Kidney capillary endothelial cell (primary cell): ENCODE measurements at places on chromosomes 3 and 15.

- DNase-seq = no peak
Measured at GRCh38 chr15:56356616-56357015, 8.6 kb upstream of the TEX9 start.

DNA sequence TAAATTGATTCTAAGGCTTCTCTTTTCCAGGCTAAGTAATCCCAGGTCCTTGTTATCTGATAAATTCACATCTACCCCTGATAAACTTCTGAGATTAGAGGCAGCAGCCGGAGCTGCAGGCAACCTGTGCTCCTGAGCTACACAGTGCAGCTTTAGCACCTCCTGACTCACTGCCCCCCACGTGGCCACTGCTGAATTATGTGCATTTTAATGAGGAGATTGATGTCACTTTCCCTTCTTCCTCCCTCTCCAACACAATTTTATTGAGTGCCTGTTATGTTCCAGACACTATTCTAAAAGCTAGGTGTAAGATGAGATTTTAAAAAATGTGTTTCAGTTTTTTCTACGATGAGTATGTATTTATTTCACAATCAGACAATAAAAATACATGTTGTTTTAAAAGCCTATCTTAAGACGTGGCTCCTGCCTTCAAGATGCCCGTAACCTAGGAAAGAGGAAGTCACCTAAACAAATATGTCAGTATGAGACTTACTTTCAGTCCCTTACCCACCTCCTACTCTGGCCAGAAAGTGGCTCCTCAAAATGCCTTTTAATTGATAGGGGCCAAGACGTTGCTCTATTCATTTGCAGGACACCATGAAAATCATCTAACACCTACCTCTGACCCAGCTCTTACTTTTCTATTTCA is 161.5 kb upstream of the PFN2 start:
- DNase-seq = no peak

DNA sequence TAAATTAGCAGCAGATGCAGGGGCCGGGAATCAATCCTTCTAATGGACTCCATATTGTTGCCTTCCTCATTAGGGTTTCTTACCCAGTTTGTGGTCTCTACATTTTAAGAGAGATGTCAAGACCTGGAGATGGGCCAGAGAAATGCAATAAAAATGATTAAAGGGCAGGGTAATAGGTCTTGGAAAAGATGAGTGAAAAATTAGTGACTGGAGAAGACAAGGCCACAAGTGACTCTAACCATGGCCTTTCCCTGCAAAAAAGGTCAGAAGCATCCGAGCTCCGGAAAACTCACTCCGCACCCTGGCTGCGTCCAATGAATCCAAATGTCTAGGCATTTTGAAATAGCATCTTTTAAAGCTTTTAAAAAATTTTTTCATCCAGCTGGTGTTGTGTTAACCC is 152.8 kb downstream of the ARRDC4 start:
- no peak for DNase-seq

DNA sequence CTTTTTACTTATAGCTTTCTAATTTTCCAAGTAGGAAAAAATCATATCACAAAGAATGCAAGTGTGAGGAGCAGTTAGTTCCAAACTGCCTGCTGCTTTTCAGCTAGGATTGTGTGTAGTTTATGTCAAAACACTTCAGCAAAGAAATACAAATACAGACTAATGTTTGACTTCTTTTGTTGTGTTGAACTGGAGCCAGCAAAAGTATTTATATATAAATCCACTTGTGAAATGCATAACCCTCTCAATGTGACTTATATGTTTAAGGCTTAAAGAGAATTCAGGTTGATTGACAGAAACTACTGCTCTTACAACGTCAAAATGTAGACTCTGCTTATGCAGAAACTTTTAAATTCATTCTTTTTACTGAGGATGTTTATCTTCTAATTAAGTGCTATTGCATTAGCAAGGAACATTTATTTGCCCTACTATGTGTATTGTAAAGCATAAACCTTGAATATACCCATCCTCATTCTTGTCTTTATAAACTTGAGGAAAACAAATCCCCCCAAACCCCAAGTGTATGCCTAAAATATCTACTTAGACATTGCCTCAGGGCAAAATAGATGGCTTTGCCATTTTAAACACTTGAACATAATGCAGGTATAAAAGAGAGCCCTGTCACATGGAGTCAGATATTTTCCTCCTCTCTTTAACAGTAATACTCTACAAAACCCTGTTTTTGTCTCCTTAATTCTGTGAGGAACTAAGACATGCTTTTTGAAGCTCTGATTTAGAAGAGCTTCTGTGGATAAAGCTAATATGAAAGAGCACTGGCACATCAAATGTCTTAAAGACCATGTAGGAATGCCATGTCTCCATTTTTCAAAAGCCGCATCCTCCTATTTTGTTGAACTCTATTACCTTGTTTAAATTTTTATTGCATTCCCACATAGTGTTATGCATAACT is 302.8 kb upstream of the TBC1D5 start:
- DNase-seq = no peak

GRCh38 chr15:70299931-70300869 is 202.5 kb upstream of the TLE3 start:
- no peak for DNase-seq

DNA sequence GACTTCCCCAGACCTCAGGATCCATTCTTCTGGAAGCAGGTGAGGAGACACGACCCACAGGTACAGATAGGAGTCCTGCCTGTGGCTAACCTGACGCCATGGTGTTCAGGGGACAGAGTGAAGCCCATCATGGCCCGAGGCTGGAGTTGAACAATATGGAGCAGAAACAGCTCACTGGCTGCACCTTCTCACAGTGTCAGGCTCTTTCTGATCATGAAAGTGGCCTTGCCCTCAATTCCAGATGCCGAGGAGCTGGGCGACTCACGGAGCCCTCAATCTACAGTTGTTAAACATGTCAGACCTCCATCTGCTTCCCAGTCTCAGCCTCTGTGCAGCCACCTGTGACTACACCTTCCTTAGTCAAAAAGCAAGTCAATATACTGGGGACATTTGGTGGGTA is 110.8 kb upstream of the SMAD3 start:
- no peak for DNase-seq

GRCh38 chr15:93219859-93220420 is 130.9 kb upstream of the RGMA start:
- no peak for DNase-seq

DNA sequence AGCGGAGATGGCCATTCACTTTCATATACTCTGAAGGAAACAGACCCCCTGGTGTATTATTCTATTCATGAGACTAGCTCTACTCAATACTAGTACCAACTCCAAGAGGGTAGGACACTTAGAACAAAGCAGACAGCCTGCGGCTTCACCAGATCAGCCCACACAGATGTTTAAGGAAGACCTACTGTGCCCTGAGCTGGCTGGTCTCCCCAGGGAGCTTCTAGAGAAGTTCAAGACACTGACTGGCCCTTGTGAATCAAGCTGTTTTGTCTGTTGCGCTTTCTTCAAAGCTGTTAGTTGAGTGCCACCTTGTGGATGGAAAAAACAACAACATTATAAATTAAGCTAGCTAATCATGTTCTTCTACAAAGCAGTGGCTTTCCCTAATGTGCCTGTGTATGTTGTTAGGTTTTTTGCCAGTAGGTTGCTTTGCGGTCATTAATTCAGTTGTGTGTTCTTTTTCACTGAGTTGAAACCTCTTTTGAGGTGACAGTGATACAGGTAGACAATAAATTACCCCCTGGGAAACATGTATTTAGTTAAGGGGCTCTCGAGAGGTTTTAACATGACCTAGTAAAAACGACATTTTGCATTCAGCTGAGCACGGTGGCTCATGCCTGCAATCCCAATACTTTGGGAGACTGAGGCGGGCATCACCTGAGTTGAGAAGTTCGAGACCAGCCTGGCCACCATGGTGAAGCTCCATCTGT is 64.2 kb upstream of the MYZAP start:
- peak; percentile 87 for DNase-seq

DNA sequence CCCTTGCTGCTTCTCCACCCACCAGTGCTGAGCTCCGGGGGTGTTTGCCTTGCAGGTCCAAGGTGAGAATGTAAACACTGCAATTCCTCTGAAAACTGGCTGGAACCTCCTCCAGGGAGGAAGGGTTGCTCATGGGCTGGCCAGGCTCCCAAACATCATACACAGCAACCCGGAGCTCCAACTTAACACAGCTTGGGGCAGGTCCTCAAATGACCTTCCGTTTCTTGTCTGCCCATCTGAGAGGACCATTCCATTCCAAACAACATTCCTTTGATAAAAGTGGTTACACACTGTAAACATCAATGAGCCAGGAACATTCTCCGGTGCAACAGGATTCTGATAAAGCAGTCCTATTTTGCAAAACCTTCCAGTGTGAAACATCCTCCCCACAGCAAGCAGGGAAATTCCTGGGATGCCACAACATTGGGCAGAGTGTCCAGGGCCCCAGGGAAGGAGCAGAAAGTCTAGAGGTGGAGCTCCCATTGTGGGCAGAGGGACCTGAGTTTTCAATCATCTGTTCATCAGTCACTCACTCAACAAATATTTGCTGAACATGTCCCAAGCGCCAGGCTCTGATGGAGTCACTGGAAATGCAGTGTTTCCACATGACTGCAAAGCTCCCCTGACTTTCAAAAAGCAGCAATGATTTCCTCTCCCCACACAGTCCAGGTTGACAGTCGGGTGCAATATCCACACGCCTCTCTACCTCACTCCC is 7.3 kb upstream of the HEG1 start:
- DNase-seq = no peak

DNA sequence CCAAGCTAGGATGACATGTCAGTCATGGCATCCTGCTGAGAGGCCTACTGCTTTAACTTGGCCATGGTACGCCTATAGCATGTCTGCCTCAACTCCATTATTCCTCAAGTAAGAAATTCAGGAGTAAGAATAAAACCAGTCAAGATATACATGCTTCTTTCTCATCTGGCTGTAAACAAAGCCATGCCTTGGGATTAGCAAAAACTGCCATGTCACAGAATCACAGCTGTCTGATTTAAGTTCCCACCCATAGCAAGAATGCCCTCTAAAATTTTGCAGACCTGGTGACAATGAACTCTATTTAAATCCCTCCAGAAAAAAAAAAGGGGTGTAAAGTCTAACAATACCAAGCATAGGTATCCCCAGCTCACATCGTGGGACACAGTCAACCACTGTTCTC is 55.6 kb upstream of the ACAN start:
- DNase-seq = no peak

- peak; percentile 49 for DNase-seq
Measured at GRCh38 chr3:94433811-94434210, 370.9 kb downstream of the NSUN3 start.

DNA sequence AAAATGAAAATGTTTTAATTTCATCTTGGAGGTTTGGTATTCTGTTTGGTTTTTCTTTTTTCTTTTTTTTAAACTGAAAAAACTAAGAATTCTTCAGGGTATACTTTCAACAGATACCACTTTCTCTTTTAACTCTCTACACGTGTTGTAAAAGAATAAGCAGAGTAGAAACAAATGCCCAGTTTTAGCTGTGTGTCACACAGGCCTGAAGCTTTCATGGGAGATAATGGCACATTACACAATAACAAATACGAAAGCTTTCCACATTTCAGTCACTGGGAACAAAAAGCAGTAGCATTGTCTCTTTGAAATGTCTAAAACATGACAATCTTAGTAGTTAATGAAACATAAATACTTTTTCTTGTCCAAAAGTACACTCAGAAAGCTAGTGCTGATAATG is 818.5 kb downstream of the TBL1XR1 start:
- DNase-seq = no peak

GRCh38 chr3:150771600-150771999 is 8.6 kb upstream of the SIAH2 start:
- no peak for DNase-seq

- no peak for DNase-seq
Measured at GRCh38 chr3:187989575-187990153, 164.3 kb upstream of the LPP start.

GRCh38 chr15:100642213-100642949 is 40.0 kb downstream of the ASB7 start:
- no peak for DNase-seq

DNA sequence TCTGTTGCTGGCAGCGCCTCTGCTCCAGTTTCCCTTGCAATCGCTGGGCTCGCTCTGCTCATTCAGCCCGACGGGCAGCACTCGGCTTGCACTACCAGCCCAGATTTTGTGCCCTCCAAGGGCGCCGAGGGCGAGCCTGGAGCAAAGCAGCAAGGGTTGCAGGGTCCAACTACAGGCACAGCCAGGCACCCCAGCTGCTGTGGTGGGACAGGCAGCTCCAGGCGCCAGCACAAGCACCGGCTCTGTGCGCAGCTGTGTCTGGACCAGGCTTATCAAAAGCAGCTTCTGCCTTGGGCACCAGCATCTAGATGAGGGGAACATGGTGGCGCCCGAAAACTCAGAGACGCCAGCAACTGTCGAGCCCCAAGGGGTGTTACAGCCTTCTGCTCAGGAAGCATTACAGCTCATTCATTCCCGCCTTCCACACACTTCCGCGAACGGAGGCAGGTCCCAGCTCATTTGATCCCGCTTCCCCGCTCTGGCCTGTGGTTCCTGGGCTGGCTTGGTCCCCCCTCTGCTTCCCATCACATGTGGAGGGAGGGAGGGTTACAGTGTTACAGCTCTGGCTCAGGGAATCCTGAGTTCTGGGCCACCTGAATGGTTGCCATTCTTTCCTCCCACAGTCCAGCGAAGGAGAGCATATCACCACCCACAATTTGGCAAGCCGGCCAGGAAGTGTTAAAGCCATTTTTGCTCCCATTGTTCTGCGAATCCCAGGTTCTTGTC is 409.9 kb upstream of the ALCAM start:
- DNase-seq = no peak

GRCh38 chr3:109313061-109313460 is 3.3 kb downstream of the DPPA2 start:
- no peak for DNase-seq

- DNase-seq = no peak
Measured at GRCh38 chr15:41001524-41002214, 48.4 kb downstream of the CHAC1 start.

GRCh38 chr15:94077938-94078337 is 153.4 kb upstream of the MCTP2 start:
- DNase-seq = no peak

DNA sequence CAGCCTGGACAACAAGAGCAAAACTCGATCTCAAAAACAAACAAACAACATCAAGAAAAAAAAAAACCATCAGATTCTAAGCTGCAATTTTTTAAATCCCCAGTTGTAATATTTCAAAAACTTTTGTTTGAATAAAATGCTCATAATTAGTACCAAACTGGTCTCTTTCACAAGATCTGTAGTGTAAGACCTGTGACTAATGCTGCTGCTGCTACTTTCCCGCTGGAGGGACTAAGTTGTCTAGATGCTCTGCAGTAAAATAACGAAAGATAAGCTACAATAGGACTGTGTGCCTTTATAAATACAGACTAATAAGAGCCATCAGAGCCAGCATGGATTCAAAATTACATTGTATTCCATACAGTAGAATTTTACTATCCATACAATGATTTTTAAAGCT is 45.4 kb downstream of the TM4SF4 start:
- DNase-seq = no peak

GRCh38 chr15:74551714-74552113 is 10.7 kb downstream of the ARID3B start:
- no peak for DNase-seq
